ENCODE measurements at places on chromosomes 3 and 15.

DNA sequence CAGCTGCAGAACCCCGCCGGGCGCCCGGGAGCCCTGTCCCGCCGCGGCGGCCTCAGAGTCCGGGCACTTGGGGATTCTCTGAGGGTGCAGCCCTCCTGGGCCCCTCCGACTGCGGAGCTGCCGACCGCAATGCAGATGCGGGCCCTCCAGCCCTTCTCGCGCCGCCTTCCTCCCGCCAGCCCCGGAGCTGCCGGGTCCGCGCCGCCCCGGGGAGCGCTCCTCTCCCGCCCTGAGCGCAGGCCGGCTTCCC, 320 bp upstream of the ACAN start:
- no peak for DNase-seq

GRCh38 chr3:169448501-169448900, 215.0 kb downstream of the MECOM start:
- no peak for DNase-seq

- no peak for DNase-seq
These were observed 190.7 kb upstream of the CTDSPL start for GRCh38 chr3:37670961-37671483.

DNA sequence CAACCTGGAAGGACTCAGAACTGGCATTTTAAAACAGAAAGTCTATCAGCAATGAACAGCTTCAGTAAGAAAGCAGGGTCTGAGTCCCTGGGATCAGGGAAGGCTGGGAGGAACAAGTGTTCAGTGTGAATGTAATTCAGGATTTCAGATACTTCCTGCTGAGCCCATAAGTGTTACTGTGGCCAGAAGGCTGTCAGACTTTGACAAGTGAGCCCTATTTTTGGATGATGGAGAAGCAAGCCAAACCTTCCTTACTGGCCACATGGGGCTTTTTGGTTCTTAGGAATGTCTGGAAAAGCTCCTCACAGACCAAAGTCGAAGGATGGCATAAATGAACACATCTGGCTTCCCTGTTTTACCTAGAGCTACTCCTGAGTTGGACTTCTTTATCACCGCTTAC, 157.2 kb downstream of the BBX start:
- DNase-seq = no peak

DNA sequence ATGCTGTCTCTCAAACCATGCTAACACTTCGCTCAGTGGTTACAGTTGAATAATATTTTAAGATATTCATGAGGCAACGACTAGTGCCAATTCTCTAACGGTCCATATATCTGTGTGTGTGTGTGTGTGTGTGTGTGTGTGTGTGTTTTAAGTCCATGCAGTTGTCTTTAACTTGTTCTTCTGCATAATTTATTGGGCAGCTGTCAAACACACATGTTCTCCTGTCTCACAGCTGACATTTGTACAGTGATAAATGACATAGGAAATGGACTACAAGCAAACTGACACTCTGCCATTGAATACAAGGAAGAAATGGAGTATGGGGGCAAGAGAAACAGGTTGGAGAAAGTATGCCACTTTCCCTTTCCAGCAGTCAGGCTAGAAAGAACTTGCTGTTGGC, 172.0 kb downstream of the PDZRN3 start:
- DNase-seq = no peak

DNA sequence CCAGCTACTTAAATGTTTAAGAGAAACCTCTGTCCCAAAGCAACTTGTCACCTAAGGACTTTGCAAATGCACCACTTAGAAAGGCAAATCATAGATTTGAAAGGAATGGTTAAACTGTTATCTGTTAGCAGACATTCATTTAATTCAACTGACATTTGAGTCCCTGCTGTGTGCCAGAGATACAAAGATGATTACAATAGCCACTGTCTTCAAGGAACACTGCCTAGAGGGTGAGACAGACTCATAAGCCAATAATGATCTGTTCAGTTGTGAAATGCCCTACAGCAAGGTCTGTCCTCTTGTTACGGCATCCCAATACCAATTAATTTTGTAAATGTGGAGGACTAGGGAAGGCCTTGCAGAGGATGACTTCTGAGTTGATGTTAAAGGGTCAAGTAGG, 113.1 kb downstream of the ATG7 start:
- no peak for DNase-seq

GRCh38 chr15:69076756-69077155, 62.3 kb downstream of the NOX5 start:
- DNase-seq = no peak

- DNase-seq = no peak
These were observed 260.0 kb upstream of the THBS1 start for GRCh38 chr15:39320886-39321285.

- no peak for DNase-seq
These were observed 42.0 kb downstream of the SCAPER start for GRCh38 chr15:76863123-76863522.
